Activated naive CD8-positive, alpha-beta T cell treated with anti-CD3 and anti-CD28 coated beads, Interleukin-2, amount 10 ng/mL, durations not matched to agents 7 days and 5 days (primary cell): ENCODE measurements at places on chromosomes 4 and X.

GRCh38 chr4:87375719-87376291, 15.2 kb downstream of the HSD17B11 start:
- DNase-seq, result no peak

GRCh38 chrX:150486011-150486410, 82.4 kb upstream of the MTM1 start:
- DNase-seq, result peak; percentile 39

DNA sequence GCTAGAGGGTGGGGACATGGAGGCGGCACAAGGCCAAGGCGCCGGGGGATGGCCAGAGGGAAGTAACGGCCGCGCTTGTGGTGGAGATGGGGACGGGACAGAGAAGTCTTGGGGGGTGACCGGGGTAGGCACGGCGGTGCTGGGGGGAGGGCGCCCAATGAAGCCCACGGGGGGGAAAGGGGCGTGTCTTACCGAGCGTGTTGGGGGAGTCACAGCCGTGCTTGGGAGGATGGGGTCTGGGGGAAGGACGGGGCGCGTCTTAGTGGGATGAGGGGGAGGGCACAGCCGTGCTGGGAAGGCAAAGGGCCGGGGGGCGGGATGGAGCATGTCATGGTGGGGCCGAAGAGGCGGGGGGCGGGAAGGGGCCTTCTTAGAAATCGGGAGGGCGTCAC, 952 bp downstream of the ARSD start:
- DNase-seq, result peak; percentile 26

- DNase-seq, result no peak
Measured at GRCh38 chr4:43496188-43496587, 603.7 kb downstream of the GRXCR1 start.
